ENCODE measurements at places on chromosomes 4 and X.

- no peaks in the 10 kb centered on the region for H3K36me3 ChIP-seq
- no peak overlapping the region for H3K27ac ChIP-seq
- no peaks in the 10 kb centered on the region for H3K4me1 ChIP-seq
- no peak overlapping the region for H3K4me3 ChIP-seq
- no peaks in the 10 kb centered on the region for H3K27me3 ChIP-seq
Measured at GRCh38 chrX:148784856-148785255, 284.4 kb downstream of the AFF2 start.

GRCh38 chr4:152983774-152984411 lies 47.8 kb downstream of the FHDC1 start:
- DNase-seq: no peak
- no peak overlapping the region for H3K27ac ChIP-seq
- no peaks in the 10 kb centered on the region for H3K27me3 ChIP-seq
- H3K36me3 ChIP-seq: no peaks in the 10 kb centered on the region
- H3K4me3 ChIP-seq: no peak overlapping the region

DNA sequence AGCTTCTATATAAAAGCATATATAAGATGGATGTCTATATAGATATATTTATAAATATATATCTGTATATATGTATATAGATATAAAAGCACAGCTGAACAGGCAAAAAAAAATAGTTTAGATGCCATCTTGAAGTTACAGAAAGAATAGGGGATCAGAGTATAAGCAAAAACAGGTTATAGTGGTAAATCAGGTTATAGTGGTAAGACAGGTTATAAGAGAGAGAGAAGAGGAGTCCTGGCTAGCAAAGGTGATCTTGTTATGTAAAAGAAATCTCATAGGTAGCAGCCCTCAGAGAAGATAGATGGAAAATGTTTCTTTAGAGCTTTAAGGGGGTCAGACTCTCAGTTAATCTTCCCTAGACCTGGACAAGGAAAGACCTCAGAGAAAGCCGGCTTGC lies 1263.1 kb downstream of the PCDH7 start:
- no peaks in the 10 kb centered on the region for H3K36me3 ChIP-seq
- no peaks in the 10 kb centered on the region for H3K27me3 ChIP-seq
- no peak overlapping the region for H3K4me3 ChIP-seq
- no peaks in the 10 kb centered on the region for H3K4me1 ChIP-seq
- no peak overlapping the region for H3K27ac ChIP-seq
- DNase-seq: no peak

DNA sequence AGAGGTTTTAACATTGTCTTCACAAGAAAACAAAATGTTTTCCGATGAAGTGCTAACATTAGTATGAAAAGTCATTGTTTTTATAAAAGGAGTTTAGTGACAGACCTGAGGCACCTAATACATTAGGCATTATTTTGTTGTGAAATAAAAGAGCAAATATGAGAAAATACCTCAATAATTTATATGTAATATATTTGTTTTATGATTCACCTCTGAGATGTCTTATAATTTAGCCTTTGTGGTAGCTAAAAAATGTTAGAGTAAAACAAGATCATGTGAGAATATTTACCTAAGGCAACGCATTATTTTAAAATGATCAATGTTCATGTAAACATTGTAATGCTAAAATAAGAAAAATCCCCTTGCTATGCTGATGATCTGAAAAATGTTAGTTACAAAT lies 100.9 kb upstream of the WDFY3 start:
- DNase-seq: no peak
- H3K4me3 ChIP-seq: no peak overlapping the region
- no peaks in the 10 kb centered on the region for H3K4me1 ChIP-seq
- no peaks in the 10 kb centered on the region for H3K27me3 ChIP-seq
- no peak overlapping the region for H3K27ac ChIP-seq

DNA sequence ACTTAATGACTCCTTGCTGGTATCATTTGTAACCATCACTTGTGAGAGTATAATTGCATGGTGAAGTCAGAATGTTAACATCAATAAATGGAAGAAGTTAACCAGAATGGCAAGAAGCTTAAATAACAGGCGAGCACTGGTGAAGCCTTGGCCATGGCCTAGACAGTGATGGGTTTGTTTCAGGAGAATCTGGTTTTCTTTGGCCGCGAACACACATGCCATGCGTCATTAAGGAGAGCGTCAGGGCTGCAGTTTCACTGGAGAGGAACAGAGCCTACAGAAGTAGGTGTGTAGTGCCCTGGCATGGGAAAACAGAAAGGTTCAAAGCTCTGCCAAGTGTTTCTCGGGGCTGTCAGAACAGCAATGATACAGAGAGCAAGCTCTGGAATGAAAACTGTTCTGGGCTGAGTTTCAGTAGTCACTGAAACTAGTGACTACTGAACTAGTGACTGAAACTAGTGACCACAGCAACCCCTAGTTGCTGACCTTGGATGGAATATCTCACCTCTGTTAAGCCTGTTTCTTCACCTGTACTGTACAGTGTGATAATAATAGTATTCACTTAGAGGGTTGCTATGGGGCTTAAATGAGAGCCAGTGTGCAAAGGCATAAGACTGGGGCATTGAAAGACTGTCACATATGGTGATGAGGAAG lies 93.8 kb downstream of the C4orf51 start:
- DNase-seq: no peak
- no peaks in the 10 kb centered on the region for H3K4me1 ChIP-seq
- H3K27me3 ChIP-seq: no peaks in the 10 kb centered on the region
- no peak overlapping the region for H3K27ac ChIP-seq
- peaks cover 28% of the 10 kb centered on the region for H3K36me3 ChIP-seq
- no peak overlapping the region for H3K4me3 ChIP-seq

- no peaks in the 10 kb centered on the region for H3K4me1 ChIP-seq
- no peaks in the 10 kb centered on the region for H3K36me3 ChIP-seq
- no peak for DNase-seq
- H3K27ac ChIP-seq: no peak overlapping the region
- H3K27me3 ChIP-seq: no peaks in the 10 kb centered on the region
- H3K4me3 ChIP-seq: no peak overlapping the region
Measured at GRCh38 chr4:8552024-8552423, 28.2 kb upstream of the GPR78 start.

GRCh38 chr4:87025614-87026041 lies 90.8 kb downstream of the AFF1 start:
- no peak for DNase-seq
- H3K4me3 ChIP-seq: no peak overlapping the region
- no peak overlapping the region for H3K27ac ChIP-seq
- H3K36me3 ChIP-seq: no peaks in the 10 kb centered on the region
- H3K27me3 ChIP-seq: no peaks in the 10 kb centered on the region

- no peaks in the 10 kb centered on the region for H3K27me3 ChIP-seq
- no peaks in the 10 kb centered on the region for H3K36me3 ChIP-seq
- no peak for DNase-seq
- H3K4me3 ChIP-seq: no peak overlapping the region
- H3K4me1 ChIP-seq: no peaks in the 10 kb centered on the region
Measured at GRCh38 chr4:48792348-48793006, 12.4 kb upstream of the FRYL start.

DNA sequence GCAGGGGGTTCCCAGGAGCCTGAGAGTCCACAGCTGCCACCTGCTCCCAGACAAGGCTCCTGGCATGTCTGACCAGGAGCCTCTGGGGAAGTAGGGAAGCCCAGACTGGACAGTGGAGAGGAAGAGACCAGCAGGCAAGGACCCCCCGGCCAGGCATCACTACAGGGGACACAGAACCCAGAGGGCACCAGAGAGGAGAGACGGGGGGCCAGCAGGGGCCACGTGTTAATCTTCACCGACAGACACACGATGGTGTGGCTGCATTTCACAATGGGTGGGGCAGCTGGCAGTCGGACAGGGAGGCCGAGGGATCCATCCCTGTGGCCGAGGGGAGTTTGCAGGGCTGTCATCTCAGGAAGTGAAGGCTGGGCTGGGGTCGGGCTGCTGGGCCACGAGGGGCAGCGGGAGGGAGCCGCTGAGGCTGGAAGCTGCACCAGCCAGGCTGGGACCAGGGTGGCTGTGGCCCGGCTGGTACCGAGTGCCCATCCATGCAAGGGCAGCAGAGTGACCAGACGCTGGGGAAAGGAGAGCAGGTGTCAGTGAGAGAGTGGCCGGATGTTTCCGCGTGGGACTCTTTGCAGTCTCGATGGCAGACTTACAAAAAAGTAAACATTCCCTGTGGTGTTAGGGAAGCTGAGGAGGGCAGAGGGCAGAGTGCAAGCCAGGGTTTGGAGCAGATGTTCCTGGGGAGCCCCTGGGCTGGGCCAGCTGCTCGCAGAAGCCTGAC lies 4.7 kb downstream of the PDE6B start:
- no peaks in the 10 kb centered on the region for H3K4me1 ChIP-seq
- no peak for DNase-seq
- no peak overlapping the region for H3K4me3 ChIP-seq
- no peaks in the 10 kb centered on the region for H3K36me3 ChIP-seq
- no peaks in the 10 kb centered on the region for H3K27me3 ChIP-seq
- H3K27ac ChIP-seq: no peak overlapping the region

Data from natural killer cell (primary cell).